ENCODE measurements at places on chromosomes 2 and 18.

GRCh38 chr18:24947521-24948305 lies 404.3 kb downstream of the ZNF521 start:
- DNase-seq: no peak

GRCh38 chr2:224982226-224982625 lies 60.0 kb downstream of the DOCK10 start:
- no peak for DNase-seq

GRCh38 chr2:179963626-179964025 lies 43.5 kb downstream of the CWC22 start:
- no peak for DNase-seq

DNA sequence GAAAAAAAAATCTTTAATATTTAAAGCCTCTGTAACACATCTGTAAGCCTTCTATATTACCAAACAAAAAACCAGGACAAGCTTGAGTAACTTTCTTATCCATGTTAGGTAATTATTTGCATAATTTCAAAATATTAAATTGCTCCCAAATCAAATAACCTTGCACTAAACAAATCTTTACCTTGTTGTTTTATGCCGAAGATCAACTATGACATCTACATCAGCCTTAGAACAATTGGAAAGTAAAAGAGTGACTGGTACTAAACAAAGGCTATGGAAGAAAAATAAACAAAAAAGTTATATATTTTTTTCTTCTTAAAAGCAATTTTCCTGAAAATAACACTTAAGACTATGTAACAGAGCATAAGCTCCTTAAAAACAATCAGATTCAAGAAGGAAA lies 71.2 kb upstream of the SLC25A52 start:
- no peak for DNase-seq

- no peak for DNase-seq
Observed at GRCh38 chr2:96143848-96144480, 1.3 kb downstream of the DUSP2 start.

DNA sequence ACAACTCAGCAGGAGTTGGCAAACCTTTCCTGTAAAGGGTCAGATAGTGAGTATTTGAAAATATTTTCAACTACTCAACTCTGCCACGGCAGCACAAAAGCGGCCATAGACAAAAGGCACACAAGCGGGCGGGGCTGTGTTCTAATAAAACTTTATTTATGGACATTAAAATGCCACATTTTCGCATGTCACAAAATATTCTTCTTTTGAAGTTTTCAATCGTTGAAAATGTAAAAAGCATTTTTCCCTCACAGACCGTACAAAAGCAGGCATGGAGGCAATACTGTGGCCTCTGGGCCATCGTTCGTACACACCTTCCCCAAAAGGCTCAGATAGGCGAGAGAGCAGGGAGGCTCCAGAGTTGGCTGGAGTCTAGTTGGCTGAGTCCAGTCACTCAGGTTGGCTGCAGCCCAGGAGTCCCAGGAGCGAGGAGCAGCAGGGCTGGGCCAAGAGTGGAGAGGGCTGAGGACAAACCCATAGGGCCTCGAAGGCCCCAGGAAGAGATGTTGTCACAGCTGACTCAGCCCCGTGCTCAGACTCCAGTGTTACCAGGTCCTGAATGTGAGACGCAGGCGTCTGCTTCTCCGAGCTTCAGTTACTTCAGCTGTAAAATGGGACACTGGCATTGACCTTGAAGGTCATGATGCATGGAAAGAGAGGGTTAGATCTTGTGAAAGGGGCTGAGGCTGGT lies 42.5 kb downstream of the SDC1 start:
- DNase-seq: no peak

- no peak for DNase-seq
Observed at GRCh38 chr2:201936817-201937216, 96.8 kb upstream of the FZD7 start.

- DNase-seq: no peak
Observed at GRCh38 chr18:80035997-80036396, 1.8 kb downstream of the RBFA start.

DNA sequence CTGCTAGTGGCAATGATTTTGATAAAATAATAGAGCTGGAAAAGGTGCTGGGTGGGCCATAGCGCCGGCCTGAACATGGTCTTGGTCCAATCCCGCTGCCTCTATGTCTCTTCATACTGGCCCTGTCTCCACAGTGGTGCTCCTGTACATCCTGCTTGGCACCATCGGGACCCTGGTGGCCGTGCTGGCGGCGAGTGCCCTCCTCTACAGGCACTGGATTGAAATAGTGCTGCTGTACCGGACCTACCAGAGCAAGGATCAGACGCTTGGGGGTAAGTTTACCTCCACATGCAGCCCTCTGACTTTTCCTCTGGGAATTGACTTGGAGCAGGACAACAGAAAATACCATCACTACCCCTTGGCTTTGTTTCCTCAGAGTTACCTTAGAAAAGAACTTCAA lies 24.0 kb downstream of the IL18RAP start:
- no peak for DNase-seq

- no peak for DNase-seq
Observed at GRCh38 chr2:37610638-37611289, 60.7 kb downstream of the CDC42EP3 start.

Data from common myeloid progenitor, CD34-positive (primary cell).